ENCODE measurements at places on chromosomes 4 and X. TPM values are rescaled to one million over a fixed set of nuclear protein-coding genes. Genes with fewer than 3 reads are reported as not detected.

DNA sequence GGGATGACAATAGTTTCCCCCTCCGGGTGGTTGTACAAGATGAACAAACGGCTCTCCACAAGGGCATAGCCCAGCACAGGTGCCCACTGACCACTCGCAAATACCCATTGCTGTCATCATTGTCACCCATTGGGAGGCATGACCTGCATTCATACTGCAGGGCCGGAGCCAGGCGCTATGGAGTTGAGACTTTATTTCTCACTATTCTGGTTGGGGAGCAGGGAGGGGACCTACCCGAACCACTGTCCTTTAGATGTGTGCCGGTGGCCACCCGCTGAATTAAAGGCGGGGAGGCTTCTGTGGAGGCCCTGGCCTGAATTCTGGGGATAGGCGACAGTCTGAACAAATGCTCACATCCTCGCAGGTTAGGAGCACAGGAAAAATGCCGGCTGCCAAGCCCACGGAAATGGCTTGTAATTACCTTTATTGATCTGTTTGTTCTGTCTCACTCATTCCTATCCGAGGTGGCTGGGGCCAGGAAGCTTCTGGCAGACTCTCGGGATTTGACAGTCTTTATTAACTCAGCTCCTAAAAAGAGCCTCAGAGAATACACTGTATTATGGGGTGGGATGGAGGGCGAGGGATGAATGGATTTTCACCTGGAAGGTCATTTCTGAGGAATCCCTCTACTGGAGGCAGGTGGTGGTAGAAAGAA, 125.1 kb upstream of the PSAPL1 start:
- DNase-seq = no peak

SSX2B gene
- polyA plus RNA-seq = 0.34 TPM

- DNase-seq = no peak
Observed at GRCh38 chr4:6348408-6348807, 78.8 kb downstream of the WFS1 start.

- no peak for DNase-seq
Observed at GRCh38 chr4:110808351-110808878, 185.5 kb upstream of the PITX2 start.

All from renal pelvis (tissue), 12 donors.